ENCODE measurements at places on chromosomes 5 and 9.

DNA sequence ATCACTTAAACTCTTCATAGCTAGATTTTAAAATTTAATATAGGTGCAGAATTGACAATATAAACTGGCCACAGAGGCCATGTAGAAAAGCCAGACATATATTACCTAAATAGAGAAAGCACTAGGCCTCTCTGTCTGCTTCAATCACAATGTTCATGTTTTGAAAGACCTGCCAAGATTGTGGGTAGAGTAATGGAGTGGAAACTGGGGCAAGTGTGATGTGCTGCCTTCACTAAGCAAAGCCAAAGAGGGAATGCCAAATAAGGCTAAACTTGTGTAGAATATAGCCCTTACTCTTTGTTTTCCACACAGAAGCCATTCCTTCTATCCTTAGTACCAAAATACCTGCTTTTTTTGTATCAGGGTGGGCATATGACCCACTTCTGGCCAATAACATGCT lies 15.1 kb upstream of the ISOC1 start:
- DNase-seq = no peak

- DNase-seq = no peak
Observed at GRCh38 chr5:34022121-34022705, 14.4 kb upstream of the AMACR start.

GRCh38 chr9:36820392-36820861 lies 213.6 kb downstream of the PAX5 start:
- no peak for DNase-seq

GRCh38 chr5:152501294-152501693 lies 96.2 kb upstream of the NMUR2 start:
- DNase-seq = no peak

- DNase-seq = no peak
Observed at GRCh38 chr9:110217656-110218099, 9.7 kb upstream of the C9orf152 start.

GRCh38 chr9:121213136-121213806 lies 11.6 kb upstream of the RAB14 start:
- peak; percentile 51 for DNase-seq

DNA sequence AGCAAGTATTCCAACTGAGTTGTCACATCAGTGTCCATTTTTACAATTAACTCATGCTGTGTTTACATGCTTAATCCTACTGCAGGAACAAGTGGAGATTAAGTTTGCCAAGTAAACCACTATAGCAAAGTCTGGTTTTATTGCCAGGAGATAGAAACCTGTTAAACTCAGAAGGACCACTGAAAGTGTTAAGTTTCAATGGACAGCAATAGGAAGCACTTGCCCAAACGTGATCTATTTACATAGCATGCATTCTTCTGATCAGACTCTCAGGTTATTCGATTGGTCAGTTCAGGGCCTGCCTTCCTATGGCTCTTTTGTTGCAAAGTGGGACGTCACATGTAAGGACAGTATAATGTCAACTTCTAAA lies 28.0 kb upstream of the IFNK start:
- no peak for DNase-seq

GRCh38 chr5:40575921-40576320 lies 103.8 kb upstream of the PTGER4 start:
- no peak for DNase-seq

- peak; percentile 12 for DNase-seq
Observed at GRCh38 chr5:140145818-140146522, 20.2 kb downstream of the IGIP start.

- DNase-seq = no peak
Observed at GRCh38 chr5:56481428-56482357, 248.6 kb upstream of the ANKRD55 start.

- DNase-seq = no peak
Observed at GRCh38 chr9:120974181-120974580, 47.6 kb upstream of the TRAF1 start.

DNA sequence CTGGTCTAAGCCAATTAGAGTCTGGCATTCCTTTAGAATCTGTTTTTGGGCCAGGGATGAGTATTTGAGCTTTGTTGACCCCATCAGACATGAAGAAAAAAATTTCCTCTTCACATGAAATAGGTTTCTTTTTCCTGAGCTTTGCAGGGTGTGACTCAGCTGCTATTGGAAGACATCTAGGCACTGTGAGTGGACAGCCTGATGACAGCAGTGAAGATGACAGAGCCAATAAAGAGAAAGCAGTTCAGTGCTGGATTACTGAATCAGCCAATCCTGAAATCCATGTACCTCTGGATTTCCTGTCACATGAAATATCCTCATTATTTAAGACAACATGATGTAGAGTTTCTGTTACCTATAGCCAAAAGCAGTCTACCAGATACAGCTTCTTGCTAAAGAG lies 51.3 kb upstream of the GRIA1 start:
- DNase-seq = no peak

DNA sequence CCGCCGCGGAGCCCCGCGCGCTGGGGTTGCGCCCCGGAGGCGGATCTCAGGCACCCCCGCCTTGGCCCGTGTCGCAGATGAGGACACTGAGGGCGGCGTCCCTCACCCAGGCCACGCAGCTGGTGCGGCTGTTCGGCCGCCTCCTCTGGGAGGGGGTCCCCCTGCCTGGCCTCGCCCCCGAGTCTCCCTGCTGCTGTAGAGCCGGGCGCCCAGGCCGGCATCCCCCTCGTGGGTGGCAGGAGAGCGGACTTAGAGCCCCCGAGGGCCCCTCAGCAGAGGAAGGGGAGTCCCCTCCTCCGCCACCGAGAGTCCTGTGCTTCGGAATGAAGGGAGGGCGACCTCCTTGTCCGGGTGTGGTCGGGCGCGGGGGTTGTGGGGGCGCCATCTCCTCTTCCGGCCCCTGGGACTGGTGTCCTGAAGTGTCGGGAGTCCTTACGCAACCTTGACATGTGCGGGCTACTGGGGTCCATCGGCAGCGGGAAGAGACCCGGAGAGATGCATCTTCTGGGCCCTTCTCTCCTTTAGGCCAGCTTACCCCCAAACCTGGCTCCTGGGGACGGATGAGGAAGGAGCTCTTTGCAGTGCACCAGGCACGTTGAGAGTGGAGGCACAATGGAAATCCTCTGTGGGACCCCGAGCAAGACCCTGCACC lies 11.7 kb upstream of the EXOSC2 start:
- DNase-seq = no peak

GRCh38 chr5:123422433-123423277 lies 548 bp downstream of the CEP120 start:
- DNase-seq = no peak

DNA sequence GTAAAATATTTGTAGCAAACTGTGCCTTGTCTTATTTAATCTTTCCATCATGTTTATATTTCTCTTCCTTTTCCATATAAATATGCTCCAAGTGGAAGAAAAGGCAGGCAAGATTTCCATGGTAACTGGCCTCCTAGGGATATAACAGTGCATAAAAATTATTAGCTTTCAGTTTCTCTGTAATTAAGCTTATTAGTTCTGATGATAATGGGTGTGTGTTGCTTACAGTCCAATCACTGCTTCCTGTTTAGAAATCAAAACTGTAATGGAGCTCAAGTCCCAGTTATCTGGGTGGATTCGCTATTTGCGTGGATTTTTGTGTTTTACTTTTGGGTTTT lies 213.0 kb downstream of the PJA2 start:
- DNase-seq = no peak

DNA sequence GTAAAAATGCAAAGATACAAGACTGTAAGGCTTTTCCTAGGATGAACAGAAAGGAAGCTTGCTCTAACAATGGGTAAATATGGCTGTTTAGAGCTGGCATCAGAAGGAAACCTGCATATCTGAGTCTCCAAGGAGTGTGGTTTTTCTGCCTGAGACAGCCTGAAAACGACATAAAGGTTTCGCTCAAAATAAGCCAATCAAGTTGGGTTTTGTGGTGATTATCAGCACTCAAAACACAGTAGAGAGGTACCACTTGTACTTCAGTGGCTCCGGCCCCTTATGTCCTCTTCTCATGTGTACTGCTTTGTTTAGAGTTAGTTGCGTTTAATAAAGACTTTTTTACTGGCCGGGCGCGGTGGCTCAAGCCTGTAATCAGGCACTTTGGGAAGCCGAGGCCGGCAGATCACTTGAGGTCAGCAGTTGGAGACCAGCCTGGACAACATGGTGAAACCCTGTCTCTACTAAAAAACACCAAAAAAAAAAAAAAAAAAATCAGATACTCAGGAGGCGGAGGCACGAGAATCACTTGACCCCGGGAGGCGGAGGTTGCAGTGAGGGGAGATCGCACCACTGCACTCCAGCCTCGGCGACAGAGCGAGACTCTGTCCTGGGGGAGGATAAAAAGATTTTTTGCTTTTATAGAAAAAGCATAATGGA lies 39.4 kb downstream of the KLF9 start:
- DNase-seq = no peak

DNA sequence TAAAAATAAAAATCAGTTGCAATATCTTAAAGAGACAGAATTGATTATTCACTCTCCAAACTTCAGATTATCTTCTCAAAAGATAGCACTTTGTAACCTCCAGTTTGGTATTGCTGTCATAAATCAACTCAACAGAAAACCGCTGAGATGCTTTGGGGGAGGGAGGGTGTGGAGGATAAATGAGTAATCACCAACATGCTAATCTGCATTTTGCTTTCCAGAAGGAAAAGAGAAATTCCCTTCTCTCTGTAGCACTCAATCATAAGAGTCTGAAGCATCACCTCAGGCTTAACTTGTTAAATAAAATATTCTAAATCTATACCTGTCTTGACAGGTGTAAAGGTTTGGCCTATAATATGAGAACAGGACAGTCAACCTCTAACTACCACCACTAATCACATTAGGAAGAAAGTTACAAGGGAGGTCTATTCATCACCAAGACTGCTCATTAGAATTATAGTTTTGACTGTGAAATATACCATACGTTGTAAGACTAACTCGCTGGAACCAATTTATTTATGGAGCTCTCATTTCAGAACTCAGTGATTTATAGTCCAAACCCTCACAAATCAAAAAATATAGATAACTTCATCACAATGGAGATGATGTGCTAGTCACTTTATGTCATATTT lies 89.0 kb downstream of the PIK3R1 start:
- no peak for DNase-seq

- DNase-seq = no peak
Observed at GRCh38 chr9:123058834-123059233, 25.4 kb downstream of the GPR21 start.

- no peak for DNase-seq
Observed at GRCh38 chr5:150640311-150641005, at the start of gene SYNPO. Gene SYNPO (plus strand): TSS chr5:150640660. CDS start chr5:150648276, 7,616 bp downstream.

DNA sequence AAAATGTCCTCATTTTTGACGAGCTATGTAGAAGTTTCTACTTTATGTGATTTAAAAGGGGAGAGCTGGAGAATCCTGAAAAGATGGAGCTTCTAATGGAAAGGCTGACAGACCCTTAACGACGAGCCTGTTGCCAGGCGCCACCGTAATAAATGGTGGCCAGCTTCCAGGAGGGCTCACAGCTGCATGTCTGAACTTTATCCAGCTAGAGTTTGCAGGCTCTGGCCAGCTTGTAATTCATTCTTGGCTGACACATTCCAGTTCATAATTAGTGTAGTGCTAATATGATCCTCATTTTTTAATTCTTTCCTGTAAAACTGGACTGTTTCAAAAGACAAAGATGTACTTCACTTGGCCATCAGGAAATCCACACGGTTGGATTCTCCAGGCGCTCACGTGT lies 246.7 kb downstream of the GAS1 start:
- DNase-seq = no peak

GRCh38 chr5:145130996-145131395 lies 704.1 kb downstream of the PRELID2 start:
- DNase-seq = no peak

DNA sequence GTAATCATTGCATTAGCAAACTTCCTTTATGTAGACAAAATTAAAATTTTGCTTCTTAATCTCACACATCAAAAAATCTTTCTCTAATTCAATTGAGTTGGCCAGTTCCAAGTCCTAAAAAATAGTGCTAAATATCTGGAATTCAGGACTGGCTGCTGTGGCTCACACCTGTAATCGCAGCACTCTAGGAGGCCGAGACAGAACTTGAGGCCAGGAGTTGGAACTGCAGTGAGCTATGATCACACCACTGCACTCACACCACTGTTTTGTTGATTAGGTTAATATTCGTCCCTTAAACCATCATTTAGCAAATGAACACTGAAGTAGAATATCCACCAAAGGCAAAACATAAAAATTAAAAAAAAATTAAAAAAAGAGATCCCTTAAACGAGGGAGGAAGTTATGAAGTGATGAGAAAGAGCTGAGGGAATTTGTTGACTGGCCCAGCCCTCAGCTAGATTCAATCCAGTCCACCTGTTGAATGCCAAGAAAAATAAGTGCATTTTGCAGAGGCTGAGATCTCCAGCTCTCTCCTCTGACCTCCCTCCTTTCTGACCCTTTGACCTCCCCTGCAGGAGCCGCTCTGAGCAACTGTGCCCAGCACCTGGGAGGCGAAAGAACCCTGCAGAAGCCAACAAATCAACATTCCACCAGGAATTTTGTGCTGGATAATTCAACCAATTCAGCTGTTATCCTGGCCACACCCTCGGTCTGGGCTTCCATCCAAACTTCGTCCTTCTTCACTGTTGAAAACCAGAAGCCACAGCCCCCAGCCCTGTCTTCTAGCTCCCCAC lies 96.8 kb downstream of the OR2K2 start:
- no peak for DNase-seq
